ENCODE measurements at places on chromosomes 1 and 21.

DNA sequence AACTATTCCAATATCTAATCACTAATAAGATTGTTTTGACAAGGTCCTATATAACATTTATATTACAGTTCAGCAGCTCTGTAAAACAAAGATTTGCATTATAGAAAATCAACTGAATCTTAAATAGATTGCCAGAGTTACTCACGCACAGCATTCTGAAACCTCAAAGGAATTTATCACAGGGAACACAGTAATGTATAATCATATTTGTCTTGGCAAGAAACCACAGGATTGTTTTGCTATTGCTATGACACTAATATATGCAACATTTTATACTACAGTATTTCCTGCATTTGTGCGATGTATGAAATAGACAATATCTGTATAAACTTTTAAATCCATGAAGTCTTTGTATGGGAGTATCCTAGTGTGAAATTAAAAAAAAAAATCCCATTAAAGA, 101.4 kb downstream of the PLPPR5 start:
- DNase-seq = no peak

DNA sequence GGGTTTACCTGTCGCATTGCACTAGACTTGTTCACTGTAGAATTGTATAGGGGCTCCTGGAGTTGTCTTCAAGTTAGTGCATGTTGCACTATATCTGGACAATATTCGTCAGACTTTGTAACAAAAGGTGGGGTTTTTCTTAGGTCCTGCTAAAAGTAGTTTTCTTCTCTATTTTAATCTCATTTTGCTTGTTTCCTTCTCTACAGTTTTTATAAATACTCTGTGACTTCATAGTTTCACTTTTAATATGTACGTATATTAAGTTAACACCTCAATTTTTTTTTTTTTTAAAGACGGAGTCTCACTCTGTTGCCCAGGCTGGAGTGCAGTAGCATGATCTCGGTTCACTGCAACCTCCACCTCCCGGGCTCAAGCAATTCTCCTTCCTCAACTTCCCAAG, 26.5 kb upstream of the MRPS6 start:
- no peak for DNase-seq

DNA sequence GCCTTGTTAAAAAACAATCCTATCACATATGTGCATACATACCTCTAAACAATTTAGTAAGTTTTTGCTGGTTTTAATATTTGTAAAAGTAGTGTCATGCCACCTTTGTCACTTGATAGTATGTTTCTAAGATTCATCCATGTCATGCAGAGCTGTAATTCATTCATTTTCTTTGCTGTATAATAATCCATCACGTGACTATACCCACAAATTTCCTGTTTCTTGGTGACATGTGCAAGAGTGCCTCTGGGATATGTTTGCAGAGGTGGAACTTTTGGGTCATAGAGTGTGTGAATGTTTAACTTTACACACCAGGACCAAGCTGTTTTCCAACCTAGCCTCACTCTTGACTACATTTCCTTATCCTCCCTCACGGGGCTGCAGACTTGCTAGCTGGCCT, 62.9 kb downstream of the ZSCAN20 start:
- DNase-seq = no peak

DNA sequence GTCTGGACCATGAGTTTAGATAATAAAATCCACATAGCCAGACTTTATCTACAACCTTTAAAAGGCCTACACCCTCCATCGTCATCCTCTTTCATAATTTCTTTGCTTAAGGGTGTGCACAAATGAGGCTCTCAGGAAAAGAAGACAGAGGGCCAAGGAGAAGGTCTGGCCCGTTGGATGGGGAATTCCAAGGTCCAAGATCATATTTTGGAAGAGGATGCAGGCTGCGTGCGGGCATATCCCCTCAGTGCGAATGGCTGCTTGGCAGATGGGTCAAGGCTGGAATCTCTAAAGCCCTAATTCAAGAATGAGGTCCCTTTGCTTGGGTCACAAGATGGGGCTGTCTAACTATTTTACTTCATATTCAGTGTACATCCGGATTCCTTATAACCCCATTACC, 782.2 kb upstream of the NCAM2 start:
- DNase-seq = no peak

- no peak for DNase-seq
These were observed 758 bp downstream of the DEPDC1 start for GRCh38 chr1:68495968-68496679.

DNA sequence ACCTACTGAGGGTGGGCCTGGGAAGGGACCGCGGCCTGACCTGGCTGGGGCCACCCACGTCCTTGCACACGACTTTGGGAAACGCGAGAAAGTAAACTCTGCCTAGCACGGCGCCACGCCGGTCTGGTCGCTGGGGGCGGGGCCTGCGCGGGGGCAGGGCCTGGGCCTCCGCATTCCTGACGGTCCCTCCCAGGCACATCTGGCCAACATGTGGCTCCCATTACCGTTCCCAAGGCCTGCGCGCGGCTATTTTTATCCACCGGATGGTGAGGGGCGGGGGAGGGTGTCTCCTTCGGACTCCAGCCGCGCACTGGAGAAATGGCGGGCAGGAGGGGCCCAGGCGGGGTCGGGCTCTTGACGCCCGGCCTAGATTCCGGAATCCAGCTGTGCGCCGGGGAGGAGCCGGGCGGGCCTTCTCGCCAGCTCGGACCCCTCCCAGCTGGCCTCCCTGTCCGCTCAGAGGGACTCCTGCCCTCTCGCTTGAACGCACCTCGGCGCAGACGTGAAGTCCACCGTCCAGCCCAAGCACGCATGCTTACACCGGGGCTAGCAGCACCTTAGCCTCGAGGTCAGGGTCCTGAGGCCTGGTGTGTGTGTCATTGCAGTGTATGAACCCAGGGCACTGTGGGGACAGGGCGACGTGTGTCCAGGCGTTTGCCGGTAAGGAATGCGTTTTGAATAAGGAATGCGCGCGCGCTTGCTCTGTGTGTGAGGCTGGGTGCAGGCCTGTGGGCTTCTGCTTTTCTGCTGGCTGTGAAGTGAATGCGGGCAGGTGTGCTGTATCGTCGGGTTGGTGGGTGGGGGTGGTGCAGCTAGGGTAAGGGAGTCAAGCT, 2.1 kb downstream of the EVA1B start:
- DNase-seq = peak; percentile 53

DNA sequence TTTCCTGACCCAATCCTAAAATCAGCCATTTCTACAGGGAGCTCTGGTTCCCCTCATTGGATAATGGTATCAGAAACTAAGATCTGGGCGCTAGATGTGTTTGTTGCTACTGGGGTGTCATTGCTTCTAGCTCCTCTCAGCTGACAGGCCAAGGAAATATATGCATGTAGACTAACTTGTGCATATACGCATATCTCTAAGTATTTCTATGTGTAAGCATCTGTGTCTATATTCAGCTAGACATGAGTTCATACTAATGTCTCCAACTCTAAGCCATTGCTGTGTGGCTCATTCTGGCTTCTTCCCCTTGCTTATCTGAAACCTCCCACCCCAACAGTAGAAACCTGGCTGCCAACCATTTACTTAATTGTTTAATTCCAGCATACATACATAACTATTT, 130.3 kb upstream of the MAGI3 start:
- DNase-seq = no peak

GRCh38 chr1:228393811-228394570, 12.6 kb downstream of the TRIM11 start:
- DNase-seq = no peak

DNA sequence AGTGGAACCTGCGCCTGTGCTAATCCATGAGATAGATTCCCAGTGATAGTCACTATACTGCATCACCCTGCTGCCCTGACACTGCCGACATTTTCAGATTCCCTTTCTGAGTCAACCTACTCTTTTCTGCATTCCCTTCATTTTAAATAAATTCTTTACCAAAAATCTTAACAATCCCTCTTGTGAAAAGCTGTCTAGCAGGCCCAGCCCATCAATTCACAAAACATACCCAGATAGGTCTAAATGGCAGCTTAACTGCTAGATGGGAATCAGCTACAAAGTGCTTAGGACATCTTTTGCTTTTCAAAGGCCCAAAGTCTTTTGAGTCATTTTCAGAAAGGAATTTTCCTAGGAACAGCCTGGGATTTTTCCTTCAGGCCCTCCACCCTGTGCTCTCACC, 180.1 kb upstream of the PTBP2 start:
- DNase-seq = no peak

- no peak for DNase-seq
These were observed 162.9 kb upstream of the C1orf174 start for GRCh38 chr1:4062992-4063391.

DNA sequence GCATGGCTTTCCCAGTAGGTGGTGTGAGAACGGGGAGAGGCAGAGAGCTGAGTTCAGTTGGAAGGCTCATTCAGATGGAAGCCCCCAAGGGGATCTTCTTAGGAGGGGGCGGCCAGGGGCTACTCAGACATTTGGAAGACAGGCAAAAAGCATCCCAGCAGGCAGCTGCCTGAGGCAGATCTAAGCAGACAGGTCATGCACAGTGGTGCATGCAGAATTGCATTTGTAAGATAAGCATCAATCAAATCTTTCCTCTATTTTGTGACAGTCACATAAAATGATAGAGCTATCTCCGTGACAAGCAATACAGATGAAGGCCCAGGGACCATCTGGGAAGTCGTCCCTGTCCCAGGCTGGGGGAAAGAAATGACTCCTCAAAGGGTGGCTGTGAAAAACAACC, 3.8 kb downstream of the RAB3B start:
- DNase-seq = no peak

GRCh38 chr1:230730977-230731376, 16.2 kb upstream of the CAPN9 start:
- DNase-seq = no peak

GRCh38 chr1:63980740-63981407, 207.1 kb downstream of the ROR1 start:
- no peak for DNase-seq

DNA sequence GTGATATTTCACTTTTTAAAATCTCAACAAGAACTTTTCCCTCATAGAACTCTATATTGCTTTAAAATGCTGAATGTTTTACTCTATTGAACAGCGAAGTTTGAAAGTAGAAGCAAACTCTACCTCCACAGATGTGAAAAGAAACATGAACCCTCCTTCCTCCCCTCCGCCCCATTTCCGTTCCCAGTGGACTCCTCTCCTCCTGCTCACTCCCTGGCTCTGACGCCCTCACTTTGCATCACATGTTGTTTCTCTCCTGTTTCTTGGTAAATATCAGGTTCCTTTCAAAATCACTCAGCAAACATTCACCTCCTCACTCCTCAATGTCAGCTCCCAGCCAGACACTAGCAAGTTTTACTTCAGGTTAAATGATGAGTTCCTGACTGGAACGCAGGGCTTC, 34.6 kb downstream of the KCNH1 start:
- no peak for DNase-seq

DNA sequence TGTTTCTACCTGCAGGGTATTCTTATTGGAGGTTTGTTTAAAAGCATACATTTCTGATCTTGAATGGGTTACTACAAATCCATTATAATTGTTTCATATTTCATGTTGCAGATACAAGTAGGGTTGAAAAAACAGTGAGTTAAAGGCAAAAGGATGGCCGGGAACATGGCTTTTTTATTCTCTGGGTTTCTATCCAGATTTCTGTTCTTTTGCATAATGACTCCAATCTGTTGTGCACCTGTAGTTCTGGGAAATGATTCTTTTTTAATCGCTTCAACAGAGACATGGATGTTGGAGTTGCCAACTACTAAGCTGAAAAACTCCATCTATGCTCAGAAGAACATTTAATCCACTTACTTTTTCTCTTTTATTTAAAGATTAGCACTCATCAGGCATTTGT, 2.7 kb upstream of the ADAMTS1 start:
- DNase-seq = no peak

DNA sequence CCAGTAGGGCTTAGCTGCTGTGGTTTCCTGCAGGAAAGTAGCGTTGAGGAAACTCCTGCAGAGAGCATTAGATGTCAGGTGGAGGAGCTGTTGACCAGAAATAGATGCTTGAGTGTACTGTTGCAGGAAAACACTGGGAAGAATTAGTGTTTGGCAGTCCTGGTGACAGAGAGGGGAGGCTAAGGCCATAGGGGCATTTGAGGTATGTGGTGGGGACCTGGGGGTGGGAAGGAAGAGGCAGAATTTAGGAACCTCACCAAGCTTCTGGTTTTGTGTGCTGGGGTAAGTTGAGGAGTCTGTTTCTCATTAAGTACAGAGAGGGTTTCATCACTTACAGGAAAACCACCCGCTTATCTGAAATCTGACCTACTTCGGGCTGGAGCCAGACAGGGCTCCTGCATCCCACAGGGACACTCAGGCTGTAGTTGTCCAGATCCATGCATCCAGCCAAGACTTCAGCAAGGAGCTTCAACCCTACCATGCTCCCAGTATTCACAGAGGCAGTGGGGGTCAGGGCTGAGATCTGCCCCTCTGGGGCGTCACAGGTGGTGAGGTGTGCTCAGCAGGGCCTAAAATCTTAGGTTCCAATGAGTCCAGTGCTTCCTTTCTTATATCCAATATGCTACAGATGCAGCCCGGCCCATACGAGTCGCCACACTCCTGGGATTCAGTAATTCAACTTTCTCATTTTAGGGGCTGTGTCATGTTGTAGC, 15.1 kb downstream of the SH2D2A start:
- no peak for DNase-seq

DNA sequence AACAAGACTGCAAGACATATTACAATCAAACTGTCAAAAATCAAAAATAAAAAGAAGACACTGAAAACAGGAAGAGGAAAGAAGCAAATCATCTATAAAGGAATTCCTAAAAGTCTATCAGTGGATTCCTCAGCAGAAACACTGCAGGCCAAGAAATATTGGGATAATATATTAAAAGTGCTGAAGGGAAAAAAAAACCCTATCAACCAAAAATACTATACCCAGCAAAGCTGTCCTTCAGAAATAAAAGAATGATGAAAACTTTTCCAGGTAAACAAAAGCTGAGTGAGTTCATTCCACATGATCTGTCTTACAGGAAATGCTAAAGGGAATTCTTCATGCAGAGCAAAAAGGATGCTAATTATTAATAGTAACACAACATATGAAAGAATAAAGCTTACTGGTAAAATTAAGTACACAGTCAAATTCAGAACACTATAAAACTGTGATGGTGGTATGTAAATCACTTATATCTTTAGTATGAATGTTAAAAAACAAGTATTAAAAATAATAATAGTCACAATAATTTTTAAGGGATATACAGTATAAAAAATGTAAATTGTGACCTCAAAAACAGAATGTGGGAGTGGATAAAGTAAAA, 12.9 kb upstream of the ACP6 start:
- DNase-seq = no peak

- DNase-seq = no peak
These were observed 18.1 kb upstream of the IRF2BP2 start for GRCh38 chr1:234628089-234628488.

GRCh38 chr1:10228528-10228927, 18.2 kb downstream of the KIF1B start:
- no peak for DNase-seq

DNA sequence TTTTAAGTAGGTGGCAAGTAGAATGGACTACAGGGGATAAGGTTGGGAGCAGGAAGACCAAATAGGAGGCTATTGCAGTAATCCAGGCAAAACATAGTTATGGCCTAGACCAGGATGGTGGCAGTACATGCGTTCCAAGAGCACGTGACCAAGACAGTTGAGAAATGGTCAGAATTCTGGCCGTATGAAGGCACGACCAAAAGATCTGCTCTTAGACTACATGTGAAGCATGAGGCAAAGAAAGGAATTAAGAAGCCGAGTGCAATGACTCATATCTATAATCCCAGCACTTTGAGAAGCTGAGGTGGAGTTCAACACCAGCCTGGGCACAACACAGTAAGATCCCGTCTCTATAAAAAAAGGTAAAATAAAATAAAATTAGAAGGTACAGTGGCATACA, 71.3 kb downstream of the LUZP1 start:
- DNase-seq = no peak
